Mucosa of gallbladder (tissue), 1 donor: ENCODE measurements at places on chromosomes 2 and 18. TPM values are rescaled to one million over a fixed set of nuclear protein-coding genes. Genes with fewer than 3 reads are reported as not detected.

GRCh38 chr2:226839951-226840350 is 4.1 kb downstream of the RHBDD1 start:
- no peak for DNase-seq

DNA sequence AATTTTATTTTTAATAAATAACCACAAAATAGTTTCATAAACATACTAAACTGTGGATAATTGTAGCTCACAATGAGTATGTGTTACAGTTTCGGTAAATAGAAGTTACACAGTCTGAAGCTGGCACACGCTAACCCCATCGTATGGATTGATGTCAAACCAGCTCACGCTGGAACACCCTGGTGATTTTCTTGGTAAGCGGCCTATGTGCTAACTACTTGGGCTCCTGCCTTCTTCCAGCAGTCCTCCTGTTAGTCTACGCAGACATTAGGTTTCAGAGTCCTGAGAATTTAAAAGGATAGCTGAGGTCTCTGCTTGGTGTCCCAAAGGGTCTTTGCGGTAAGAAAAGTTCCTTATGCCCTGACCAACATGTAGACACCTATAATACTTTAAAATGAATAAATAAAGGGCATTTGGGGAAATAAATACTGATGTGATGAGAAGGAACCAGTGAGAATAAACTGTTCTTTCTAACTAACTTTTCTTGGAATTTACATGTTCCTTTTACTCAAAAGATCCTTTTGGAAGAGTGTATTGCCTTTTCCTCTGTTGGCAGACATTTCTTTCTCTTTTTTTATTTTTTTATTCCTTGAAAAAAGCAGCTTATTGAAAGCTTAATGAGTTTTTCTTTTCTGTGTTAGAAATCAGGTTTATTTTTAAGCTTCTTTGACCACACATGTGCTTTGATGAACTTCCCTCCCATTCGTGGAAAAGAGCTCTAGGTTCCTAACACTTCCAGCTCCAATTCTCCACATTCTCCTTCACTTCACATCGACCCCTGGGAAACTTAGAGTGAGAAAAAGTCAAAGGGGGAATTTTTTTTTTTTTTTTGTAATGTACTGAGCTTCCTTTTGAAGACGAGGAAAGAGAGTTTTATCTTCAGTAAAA is 322.2 kb downstream of the IRS1 start:
- no peak for DNase-seq

DNA sequence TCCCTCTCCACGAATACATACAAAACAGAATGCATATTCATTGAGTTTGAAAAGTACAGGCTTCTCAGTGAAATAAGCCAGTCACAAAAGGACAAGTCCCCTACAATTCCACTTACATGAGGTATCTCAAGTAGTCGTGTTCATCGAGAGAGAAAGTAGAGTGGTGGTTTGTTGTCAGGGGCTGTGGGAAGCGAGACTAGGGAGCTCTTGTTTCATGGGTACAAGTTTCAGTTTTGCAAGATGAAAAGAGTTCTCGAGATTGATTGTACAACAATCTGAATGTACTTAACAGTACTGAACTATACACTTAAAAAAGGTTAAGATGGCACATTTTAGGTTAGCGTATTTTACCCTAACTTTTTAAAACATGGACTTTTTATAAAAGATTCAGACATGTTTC is 71.5 kb upstream of the TTC39C start:
- DNase-seq = no peak

DNA sequence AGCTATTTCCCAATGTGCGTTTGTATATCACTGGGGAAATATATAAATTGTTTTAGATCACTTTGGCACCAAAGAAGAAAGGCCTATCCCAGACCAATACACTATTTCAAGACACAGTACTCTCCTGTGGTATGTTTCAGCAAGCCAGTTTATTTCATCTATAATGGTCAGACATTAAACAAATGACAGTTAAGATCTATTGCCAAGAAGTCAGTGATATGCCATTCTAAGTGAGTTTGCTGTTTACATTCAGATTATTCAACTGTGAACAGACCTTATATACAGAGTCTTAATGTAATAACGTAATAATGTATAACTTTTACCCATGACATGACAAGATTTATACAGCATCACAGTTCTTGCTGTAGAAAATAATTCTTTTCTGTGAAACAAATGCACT is 352.7 kb downstream of the CDH7 start:
- no peak for DNase-seq

DNA sequence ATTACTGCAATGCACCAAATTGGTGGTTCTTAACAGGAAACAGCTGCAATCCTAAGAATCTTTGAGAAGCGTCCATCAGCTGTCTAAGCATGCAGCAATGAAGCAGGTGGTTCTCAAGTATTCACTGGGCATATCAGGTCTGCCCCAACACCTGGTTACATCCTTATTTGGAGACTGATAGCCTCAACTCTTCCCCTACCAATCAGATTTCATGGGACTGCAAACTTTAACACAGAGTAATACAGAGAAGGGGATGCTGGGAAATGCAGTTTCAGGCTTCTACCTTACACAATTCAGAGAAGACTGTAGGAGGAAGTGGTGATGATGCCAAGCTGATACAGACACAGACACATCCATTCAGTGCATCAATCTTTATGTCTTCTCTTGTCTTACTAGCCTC is 240.5 kb downstream of the BCL2 start:
- no peak for DNase-seq

GRCh38 chr2:219034823-219035222 is 6.5 kb downstream of the CFAP65 start:
- no peak for DNase-seq

DNA sequence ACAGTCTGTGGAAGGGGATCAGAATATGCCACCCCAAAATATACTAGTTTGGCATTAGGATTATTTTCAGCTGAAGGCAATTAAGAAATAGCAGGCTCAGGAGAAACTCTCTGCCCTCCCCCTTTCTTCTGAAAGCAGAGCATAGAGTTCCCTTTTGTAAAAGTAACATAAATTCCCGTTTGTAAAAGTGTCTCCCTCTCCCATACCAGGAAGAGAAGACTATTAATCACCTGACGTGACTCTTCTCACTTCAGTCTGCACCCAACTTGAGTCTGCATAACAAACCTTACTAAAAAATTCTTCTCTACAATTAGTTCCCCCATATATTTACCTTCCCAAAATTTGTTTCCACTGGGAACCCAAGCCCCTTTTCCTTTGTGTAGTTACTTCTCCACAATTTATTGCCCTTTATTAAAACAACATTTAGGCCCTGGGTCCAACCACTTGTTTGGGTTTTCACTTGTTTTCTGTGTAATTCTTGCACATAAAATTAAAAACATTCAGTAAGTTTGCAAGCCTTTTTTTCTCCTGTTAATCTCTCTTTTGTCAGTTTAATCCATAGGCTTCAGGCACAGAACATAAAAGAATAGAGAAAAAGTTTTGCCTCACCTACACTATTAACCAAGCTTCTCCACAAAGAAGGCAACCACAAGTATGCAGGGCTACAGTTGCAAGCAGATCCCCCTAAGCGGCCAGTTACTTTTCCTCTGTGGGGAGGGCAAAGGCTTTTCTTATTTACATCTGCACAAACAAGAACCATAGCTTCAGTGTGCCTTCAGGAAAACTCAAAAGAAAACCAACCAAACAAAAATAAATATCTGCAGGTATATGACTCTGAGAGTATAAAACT is 107.6 kb upstream of the MSH2 start:
- DNase-seq = no peak

DNA sequence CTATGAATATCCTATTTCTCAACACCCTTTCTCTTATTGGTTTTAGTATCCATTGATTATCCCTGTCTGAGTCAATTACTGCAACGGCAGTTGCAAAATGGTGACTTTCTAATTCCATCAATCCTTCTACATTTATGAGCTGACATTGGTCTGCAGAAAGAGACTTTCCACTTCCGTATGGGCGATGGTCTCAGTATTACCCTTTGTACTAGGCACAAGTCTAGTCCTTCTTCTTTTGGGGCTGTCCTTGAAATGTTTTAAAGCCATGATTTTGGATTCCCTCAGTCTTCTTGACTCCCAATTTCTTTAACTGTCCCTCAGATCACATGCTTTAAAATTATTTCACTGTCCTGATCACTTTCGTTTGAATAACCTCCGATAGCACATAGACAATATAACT is 32.7 kb upstream of the SOCS6 start:
- no peak for DNase-seq

The RPE gene
- total RNA-seq = 53.1 TPM

The DYNAP gene
- total RNA-seq = not detected

The PROC gene
- total RNA-seq = 3.3 TPM
